ENCODE measurements at places on chromosomes 1 and 21.

- DNase-seq = no peak
Measured at GRCh38 chr21:20353351-20353750, 644.9 kb upstream of the NCAM2 start.

DNA sequence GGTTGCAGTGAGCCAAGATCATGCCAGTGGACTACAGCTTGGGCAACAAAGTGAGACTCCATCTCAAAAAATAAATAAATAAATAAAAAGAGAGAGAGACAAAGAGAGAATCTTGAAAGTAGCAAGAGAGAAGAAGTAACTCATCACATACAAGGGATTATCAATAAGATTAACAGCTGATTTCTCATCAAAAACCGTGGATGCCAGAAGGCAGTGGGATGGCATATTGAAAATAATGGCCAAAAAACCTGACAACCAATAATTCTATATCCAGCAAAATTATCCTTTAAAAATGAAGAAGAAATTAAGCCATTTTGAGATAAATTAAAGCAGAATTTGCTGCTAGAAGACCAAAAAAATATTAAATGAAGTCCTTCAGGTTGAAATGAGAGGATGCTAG, 35.7 kb downstream of the KLHDC7A start:
- DNase-seq = no peak

DNA sequence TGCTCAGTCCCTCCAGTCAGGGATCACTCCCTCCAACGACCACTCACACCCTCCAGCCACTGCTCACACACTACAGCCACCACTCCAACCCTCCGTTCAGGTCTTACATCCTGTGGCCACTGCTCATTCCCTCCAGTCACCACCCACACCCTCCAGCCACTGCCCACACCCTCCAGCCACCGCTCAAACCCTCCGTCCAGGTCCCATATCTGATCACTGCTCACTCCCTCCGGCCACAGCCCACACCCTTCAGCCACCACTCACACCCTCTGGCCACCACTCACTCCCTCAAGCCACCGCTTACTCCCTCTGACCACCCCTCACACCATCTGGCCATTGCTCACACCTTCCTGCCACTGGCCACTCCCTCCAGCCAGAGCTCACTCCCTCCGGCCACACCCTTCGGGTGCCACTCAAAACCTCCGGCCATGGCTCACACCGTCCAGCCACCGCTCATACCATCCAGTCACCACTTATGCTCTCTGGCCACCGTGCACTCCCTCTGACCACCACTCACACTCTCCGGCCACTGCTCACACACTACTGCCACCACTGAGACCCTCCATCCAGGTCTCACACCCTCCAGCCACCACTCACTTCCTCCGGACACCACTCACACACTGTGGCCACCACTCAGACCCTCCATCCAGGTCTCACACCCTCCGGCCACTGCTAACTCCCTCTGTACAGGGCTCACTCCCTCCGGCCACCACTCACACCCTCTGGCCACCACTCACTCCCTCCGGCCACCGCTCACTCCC, 4.7 kb upstream of the TFF1 start:
- no peak for DNase-seq

- no peak for DNase-seq
Measured at GRCh38 chr1:204172404-204173029, 6.4 kb upstream of the REN start.

- no peak for DNase-seq
Measured at GRCh38 chr1:2557482-2558400, 1.6 kb downstream of the TNFRSF14 start.

GRCh38 chr1:207009182-207009850, 23.2 kb downstream of the C1orf116 start:
- no peak for DNase-seq

- no peak for DNase-seq
Measured at GRCh38 chr1:7293702-7294629, 477.1 kb upstream of the VAMP3 start.

DNA sequence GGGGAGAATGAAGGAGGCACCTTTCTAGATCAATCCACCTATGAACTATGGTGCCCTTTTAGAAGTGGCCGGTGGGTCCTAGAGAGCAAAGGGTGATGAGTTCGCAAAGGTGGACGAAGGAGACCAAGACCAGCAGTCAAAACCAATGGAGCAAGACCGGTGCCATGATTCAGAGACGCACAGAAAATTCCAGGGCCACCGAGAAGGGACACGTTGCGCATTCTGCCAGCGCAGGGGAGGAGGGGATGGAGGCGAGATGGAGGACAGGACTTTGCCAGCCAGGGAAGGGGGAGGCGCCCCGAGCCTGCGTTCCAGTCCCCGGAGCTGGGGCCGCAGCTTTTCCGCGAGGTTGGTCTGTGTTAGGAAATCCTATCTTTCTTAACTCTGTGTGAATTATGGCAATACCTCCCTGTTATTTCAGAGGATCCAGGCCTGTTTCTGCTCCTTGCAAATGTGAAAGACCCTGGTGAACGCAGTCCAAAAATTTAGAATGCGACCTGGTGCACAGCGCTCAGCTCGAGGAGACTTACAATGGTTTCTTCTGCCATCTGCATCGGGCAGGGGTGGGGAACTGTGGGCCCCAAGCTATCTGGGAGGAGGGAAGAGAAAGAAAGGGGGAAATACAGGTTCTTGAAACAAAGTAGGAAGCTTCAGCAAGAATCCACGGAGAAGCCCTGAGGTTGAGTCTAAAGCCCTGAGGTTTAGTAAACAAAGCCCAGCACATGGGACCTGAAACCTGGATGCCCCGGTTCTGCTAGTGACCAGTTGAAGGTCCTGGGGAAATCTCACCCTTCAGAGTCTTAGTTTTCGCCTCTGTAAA, 129.4 kb downstream of the MRPS6 start:
- DNase-seq = peak; percentile 63

GRCh38 chr1:226475142-226475511, 67.2 kb upstream of the PARP1 start:
- DNase-seq = no peak
